ENCODE measurements at places on chromosomes 5 and 9. TPM values are rescaled to one million over a fixed set of nuclear protein-coding genes. Genes with fewer than 3 reads are reported as not detected.

- DNase-seq: no peak
Observed at GRCh38 chr9:16192403-16193017, 639.7 kb downstream of the CCDC171 start.

- no peak for DNase-seq
Observed at GRCh38 chr5:181217803-181218062, 5.3 kb upstream of the TRIM41 start.

DNA sequence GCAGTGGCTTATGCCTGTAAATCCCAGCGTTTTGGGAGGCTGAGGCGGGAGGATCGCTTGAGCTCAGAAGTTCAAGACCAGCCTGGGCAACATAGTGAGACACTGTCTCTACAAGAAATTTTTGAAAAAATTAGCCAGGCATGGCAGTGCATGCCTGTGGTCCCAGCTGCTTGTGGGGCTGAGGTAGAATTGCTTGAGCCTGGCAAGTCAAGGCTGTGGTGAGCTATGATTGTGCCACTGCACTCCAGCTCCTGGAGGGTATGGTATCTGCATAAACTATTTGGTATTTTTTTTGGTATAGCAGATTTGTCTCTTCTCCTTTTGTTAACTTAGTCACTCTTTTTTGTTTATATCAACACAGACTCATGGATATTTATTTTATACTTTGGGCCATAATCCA is 61.5 kb upstream of the TEX48 start:
- no peak for DNase-seq

- no peak for DNase-seq
Observed at GRCh38 chr5:69308046-69308553, 24.5 kb downstream of the CCDC125 start.

GRCh38 chr5:38031304-38031703 is 191.5 kb upstream of the GDNF start:
- no peak for DNase-seq

- DNase-seq: no peak
Observed at GRCh38 chr5:178240766-178241165, 8.2 kb upstream of the PHYKPL start.

The BRD3OS gene
- total RNA-seq: 14.3 TPM

The PITX1 gene
- total RNA-seq: under 0.01 TPM

Data from hematopoietic multipotent progenitor cell (in vitro differentiated cells).